ENCODE measurements at places on chromosomes 5 and 9.
A peak's percentile ranks its signal among the peaks of the same experiment; 100 is the strongest.

DNA sequence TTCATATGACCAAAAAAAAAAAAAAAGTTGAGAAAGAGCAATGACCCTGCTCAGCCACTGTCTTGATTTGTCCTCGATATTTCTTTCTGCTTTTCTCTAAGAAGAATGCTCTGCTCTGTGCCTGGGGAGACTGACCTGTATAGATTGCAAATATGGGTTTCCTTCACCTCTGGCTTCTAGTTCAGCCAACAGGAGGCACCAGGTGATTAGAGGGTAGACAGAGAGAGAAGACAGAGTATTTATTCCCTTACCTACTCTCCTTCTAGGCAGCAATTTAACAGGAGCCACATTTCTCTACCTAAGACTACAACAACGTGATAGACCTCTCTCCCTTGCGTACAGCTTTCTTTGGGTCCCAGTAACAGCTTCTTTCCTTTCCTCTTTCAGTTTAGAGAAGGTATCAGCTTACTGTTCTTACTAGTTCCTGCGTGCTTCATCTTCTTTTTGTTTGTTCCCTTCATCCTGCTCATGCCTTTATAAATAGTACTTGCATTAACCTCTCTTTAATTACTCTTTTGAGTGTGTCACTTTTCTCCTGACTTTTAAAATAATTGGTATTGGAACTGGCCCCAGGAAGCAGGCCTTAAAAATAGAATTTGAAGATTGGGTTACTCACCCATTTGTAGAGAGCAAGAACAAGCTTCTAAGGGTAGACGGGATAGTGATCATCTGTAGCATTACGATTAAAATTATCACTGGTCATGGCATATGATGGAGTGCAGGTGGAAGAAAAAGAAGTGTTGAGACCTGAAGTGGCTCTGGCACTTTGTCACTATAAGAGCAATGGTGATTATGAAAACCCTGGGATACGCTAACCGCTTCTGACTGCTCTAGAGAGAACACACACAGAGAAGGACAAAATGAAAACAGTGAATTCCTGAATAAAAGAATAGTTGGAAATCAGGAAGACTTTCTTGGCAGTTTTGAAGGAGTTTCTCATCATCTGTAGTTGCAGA, 161.2 kb upstream of the FSTL4 start:
- no peak for DNase-seq

- no peak for DNase-seq
Observed at GRCh38 chr5:175508896-175509295, 30.5 kb downstream of the SFXN1 start.

- no peak for DNase-seq
Observed at GRCh38 chr9:6944896-6945295, 187.1 kb downstream of the KDM4C start.

DNA sequence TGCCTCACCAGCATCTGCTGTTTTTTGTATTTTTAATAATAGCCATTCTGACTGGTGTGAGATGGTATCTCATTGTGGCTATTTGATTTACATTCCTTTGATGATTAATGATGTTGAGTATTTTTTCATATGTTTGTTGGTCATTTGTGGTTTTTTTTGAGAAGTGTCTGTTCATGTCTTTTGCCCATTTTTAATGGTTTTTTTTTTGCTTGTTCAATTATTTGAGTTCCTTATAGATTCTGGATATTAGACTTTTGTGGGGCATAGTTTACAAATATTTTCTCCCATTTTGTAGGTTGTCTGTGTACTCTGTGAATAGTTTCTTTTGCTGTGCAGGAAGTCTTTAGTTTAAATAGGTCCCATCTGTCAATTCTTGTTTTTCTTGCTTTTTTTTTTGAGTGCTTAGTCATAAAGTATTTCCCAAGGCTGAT, 148.1 kb downstream of the NPR3 start:
- DNase-seq, result no peak

DNA sequence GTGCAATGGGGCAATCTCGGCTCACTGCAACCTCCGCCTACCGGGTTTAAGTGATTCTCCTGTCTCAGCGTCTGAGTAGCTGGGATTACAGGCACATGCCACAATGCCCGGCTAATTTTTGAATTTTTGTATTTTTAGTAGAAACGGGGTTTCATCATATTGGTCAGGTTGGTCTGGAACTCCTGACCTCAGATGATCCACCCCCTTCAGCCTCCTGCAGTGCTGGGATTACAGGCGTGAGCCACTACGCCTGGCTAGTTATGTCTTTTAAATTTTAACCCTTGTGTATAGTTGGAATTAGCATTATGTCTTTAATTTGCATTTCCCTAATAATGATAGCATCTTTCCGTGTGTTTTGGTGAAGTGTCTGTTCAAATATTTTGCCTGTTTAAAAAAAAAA, 11.5 kb downstream of the GPBP1 start:
- DNase-seq, result no peak

DNA sequence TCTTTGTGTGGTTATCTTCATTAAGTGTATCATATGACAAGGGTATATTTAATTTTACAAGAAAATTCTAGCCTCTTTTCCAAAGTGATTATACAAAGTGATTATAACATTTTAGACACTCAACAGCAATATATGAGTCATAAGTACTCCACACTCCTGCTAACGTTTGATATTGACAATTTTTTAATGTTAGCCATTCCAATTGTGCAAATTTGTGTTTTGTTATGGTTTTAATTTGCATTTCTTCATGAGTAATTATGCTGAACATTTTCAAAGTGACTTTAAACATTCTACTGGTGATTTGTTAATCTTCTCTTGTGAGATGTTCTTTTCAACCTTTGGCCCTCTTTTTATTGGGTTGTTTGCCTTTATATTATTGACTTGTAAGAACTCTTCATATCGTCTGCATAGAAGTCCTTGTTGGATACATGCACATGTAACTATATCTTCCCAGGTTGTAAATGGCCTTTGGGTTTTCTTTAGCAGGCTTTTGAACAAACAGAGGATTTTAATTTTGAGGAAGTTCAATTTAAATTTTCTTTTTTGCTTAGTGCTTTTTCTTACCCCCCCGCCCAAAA, 771.6 kb upstream of the ZNF608 start:
- no peak for DNase-seq

GRCh38 chr9:133114886-133115603, 6.0 kb downstream of the RALGDS start:
- no peak for DNase-seq

- no peak for DNase-seq
Observed at GRCh38 chr5:37370550-37370863, 399 bp downstream of the NUP155 start.

GRCh38 chr9:98804083-98804482, 3.4 kb upstream of the GALNT12 start:
- no peak for DNase-seq

DNA sequence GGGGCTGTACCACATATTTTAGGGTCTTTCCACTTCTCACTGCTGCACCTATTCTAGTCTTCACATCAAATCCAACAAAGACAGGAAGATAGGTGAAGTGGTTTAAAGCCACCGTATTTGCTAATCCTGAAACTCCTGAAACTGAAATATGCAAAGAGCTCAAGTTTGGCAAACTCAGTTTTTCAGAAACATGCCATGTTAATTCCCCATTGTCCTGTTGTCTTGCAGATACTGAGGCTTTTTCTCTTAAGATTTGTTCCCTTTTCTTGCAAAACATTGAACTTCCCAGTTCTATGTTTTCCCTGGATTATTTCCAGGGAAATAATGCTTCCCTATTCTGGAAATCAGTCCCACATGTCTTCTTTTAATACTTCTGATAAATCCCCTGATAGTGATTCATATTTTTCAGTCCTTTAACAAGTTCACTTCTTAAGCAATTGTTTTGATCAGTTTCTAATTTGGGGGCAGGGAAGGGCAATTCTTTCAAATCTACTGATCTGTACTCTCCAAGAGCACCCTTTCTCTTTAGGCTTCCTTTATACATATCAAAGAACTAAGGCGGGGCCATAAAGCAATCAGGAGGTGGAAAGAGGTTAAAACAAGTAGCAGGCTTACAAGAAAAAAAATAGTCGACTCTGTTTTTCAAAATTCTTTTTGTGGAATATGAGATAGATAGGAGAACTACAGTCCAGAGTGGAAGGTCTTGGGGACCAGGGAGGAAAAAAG, 648.5 kb downstream of the BNC2 start:
- peak; percentile 66 for DNase-seq

GRCh38 chr5:107476783-107477182, 194.0 kb downstream of the EFNA5 start:
- no peak for DNase-seq

DNA sequence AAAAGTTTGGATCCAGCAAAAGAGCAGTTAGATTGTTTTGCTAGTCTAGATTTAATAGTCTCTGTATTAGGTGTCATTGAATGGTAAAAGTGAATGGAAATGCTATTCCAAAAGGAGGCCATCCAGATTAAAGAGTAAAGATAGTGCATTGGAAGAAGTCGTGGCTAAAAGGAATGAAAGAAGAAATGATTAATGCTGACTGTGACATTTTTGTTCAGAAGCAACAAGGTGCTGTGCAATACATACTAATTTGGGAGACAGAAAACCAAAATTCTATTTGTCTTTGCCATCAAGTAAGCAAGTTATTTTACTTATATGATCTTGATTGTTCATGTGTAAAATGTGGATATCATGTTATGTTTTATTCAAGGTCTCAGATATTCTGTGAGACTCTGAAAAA, 85.1 kb downstream of the GPBP1 start:
- DNase-seq, result no peak

GRCh38 chr5:139636207-139636792, 11.8 kb upstream of the CXXC5 start:
- DNase-seq, result no peak

GRCh38 chr5:149030392-149030791, 32.5 kb downstream of the SH3TC2 start:
- DNase-seq, result no peak

GRCh38 chr5:16866795-16867576, 69.1 kb downstream of the MYO10 start:
- DNase-seq, result no peak

- peak; percentile 15 for DNase-seq
Observed at GRCh38 chr9:119284587-119285337, 84.5 kb downstream of the BRINP1 start.

DNA sequence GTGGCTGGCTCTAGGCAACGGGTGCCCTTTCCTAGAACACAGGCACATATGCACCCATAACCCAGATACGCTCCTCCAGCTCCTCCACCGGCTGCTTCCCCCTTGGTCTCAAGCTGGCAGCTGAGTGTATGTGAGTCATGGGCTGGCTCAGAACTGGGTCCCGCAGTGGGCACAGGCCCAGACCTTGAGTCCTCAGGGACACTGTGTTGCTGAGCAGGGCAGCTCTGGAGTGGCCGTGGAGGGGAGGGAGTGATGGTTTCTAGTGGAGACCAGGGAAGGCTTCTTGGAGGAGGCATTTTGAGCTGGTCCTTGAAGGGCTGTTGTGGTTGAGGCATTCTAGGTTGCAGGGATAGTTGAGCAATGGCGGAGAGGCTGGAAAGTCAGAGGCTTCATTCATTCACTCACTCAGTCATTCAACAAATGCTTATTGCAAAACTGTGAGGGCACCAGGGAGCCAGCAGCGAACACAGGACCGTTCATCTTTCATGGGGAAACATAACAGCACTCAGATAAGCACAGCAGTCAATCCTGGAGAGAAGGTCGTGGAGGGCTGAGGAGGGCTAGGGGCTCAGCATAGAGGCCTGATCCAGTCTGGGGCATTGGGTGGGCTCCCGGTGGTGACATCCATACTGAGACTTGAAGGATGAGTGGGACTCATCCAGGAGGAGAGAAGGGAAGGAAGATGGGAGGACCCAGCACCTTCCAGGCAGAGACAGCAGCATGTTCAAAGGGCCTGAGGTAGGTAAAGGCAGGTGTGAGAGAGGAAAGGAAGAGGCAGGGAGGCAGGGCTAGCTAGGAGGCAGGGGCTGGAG, 2.4 kb downstream of the BBLN start:
- no peak for DNase-seq

DNA sequence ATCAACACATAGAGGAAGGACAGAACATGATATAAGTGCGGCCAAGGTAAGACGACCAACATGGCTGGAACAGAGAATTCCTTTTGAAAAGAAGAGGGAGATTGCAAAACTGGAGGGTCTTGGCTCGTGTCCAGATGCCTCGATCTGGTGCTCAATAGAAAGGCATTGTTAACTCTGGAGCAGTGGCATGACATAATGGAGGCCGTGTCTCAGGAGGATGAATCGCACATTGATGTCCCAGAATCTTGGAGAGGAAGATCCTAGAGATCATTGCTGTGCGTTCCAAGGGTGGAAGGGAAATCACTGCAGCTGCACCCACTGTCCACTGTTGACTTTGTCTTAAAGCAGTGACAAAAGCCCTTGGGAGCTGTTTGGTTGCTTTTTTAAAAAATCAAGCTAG, 30.9 kb downstream of the GRAMD2B start:
- DNase-seq, result no peak

DNA sequence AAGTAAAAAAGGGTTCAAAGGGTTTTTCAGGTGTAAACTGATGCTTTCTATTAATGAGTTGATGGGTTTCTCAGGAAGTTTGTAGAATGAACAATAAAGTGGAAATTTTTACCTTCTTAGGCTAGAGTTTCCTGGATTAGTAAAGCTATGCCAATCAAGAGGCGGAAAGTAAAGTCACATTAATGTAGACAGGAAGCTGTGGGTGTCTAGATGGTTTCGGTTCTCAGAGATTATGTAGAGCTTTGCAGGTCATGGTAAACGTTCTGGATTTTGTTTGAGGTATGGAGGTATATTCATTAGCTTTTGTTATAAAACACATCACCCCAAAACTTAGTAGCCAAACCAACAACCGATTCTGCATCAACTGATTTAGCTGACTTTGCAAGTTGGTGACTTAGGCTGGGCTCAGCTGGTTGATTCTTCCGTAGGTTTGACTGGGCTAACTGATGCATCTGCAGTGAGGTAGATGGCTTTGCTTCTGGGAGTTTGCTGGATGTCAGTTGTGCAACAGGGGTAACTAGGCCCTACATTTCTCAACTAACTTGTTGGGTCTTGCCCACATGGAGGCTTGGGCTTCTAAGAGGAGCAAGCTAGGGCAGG, 273.8 kb downstream of the MSX2 start:
- no peak for DNase-seq

DNA sequence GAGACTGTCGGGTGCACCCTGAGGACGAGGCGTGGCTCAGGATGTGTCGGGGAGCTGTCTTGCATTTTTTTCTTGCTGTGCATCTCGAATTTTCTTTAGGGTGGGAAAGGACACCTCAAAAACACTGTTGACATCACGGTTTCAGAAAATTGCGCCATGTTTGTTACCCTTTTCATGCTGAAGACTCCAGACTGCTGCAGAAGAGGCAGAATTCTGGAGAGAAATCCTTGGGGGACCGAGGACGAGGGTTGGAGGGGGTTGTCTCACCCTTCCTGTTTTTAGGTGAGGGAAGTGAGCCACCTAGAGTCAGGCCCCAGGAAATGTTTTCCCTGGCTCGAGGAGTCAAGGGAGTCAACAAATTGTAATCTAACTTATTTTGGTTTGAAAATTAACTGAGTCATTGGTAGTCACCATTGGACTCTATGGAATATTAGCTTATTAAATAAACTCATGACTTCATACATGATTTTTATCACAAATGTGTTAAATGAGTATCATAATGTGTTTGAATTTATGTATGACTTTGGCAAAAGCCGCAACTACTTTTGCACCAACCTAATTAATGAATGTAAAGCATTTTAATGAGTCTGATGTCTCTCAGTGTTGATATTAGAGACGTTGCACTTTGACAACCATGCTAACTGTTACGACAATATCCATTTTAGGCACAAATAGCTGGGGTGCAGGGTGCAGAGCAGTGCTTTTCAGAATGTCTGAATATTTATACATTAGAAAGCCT, 724 bp upstream of the LYSMD3 start:
- peak; percentile 42 for DNase-seq

GRCh38 chr5:100758780-100759179, 144.3 kb downstream of the ST8SIA4 start:
- no peak for DNase-seq

Data from fibroblast of skin of left biceps (primary cell).